ENCODE measurements at places on chromosomes 7 and 10.

DNA sequence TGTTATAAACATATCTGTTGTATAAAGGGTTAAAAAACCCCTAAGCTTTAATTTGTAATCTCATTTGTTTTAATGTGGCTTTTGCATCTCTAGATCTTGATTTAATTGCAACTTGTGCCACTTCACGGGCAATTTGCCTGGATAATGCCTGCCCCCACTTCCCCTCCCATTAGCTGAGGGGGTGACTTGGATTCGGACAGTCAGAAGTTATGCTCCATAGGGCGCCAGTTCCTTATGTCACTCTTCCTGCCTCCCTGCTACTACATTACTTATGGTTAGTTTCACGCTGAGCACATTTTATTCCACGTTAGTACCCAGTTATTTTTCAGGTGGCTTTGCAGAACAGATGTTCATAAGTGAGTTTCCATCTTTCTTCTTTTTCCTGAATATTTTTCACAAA, 1015.2 kb upstream of the PHF14 start:
- DNase-seq = no peak

DNA sequence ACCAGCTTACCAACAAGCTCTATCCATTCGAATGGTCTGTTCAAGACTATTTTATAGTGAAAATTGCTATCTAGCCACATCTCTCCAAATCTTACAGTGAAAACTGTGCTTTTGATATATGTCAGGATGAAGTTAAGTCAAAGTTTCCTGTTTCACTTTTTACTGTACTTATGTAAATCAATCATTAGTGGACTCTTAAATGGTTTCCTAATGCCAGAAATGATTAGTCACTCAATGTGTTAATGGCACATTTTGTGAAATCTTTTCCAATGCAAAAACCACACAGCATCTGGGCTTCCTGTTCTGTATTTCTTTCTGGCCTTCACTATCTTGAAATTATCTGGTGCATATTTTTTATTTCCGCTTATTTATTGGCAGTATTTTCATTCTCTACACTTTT, 87.3 kb upstream of the STEAP1B start:
- no peak for DNase-seq

DNA sequence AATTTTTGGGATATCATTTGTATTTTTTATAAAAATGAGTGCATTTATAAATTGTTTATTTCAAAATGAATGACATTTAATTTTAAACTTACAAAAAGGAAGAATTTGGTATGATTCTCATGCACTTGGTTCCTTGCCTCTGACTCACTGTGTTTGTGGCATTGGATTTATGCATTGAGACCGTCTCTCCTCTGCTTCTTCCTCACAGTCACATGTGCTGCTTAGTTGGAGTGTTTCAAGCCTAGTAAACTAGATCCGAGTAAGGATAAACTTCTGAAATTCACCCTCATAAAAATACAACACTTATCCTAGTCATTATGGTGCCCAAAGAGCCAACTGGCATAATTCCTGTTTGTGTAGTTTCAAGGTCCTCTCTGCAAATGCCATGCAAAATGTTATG, 19.1 kb upstream of the FZD8 start:
- no peak for DNase-seq

GRCh38 chr10:78813998-78814399, 254.8 kb upstream of the ZMIZ1 start:
- no peak for DNase-seq

- DNase-seq = no peak
Measured at GRCh38 chr10:132389433-132390169, 7.4 kb upstream of the PWWP2B start.

Measured in thoracic aorta (tissue), 2 donors.